ENCODE measurements at places on chromosomes 12 and 14.

DNA sequence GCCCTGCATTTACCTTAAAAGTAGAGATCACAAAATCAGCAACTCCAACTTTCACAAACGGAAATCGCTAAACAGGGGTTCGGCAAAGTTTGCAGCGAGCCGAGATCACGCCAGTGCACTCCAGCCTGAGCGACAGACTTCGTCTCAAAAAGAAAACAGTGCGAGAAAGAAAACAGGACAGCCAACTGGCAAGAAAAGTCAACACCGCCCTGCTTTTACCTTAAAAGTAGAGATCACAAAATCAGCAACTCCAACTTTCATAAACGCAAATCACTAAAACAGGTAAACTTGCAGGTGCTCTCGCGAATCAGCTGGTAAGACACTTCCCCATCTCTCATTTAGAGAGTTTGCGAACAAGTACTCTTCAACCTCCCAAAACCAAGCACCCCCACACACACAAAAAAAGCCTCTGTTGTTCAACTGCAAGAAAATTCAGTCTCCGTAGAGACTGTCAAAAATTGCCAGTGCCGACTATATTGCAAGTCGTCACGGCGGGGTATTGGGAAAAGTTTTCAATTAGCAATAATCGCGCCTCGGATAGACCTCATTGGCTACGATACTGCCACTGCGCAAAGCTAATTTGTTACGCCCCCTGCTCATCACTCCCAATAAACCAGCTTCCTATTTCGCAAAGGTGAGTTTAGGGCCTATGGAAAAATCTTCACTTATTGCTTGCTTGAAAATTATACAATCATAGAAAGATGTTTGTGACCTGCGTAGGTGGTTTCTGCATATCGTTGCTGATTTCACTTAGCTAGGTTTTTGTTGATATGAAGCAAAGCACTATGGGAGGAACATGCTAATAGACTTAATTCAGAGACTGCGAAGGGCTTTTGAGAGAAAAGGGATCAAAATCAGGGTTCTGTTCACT, at the start of gene RNU4-1:
RNU4-1 (minus strand) TSS at position 577 of the 871 bp plus-strand sequence.
- peak; percentile 89 for DNase-seq
- H3K27me3 ChIP-seq: no peaks in the 10 kb centered on the region
- H3K4me1 ChIP-seq: peaks cover 8% of the 10 kb centered on the region
- no peak within 1 kb of the TSS for H3K27ac ChIP-seq
- H3K36me3 ChIP-seq: no peaks in the 10 kb centered on the region
- no peak within 1 kb of the TSS for H3K4me3 ChIP-seq

- peaks cover 6% of the 10 kb centered on the region for H3K36me3 ChIP-seq
- H3K27ac ChIP-seq: no peak overlapping the region
- no peaks in the 10 kb centered on the region for H3K27me3 ChIP-seq
- no peak for DNase-seq
- peaks cover 80% of the 10 kb centered on the region for H3K4me1 ChIP-seq
- no peak overlapping the region for H3K4me3 ChIP-seq
Observed at GRCh38 chr12:57832966-57833365, 13.6 kb downstream of the CTDSP2 start.

DNA sequence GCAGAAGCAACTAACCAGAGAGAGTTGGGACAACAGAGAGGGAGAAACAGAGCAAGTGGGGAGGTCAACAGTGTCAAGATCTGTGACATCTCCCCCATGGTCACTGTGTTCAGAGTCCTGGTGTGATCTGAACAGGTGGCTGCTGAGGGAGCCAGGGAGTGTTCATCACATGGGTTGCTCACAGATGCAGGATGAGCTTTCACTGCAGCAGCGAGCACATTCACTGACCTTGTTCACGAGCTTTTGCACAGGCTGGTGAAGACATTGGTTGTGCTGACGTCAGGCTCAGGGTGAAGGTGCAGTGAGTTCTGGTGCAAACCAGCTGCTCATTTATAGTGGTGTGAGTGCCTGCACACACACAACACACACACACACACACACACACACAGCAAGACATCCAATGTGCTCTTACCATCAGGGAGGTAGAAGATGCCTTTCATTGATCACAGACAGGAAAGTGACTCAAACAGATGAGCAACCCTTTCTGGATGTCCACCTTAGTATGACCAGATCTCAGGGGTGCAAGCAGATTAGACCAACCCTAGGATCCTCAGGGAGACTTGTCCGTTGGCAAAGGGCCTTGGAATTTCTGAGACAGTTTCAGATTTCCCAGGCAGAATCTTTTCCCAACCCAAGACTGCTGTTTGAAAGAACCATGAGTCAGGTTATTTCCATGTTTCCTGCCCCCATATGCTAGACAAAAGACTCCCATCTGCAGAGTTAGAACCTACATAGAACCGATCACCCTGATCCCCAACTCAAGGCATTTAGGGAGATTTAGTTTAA, 44.3 kb upstream of the OR10AD1 start:
- no peak overlapping the region for H3K27ac ChIP-seq
- H3K4me1 ChIP-seq: no peaks in the 10 kb centered on the region
- no peak for DNase-seq
- H3K4me3 ChIP-seq: no peak overlapping the region

GRCh38 chr14:21912367-21912766, 238.7 kb upstream of the OR4E1 start:
- no peak overlapping the region for H3K27ac ChIP-seq
- peaks cover 7% of the 10 kb centered on the region for H3K27me3 ChIP-seq
- no peak for DNase-seq
- no peak overlapping the region for H3K4me3 ChIP-seq
- H3K36me3 ChIP-seq: no peaks in the 10 kb centered on the region
- H3K4me1 ChIP-seq: peaks cover 7% of the 10 kb centered on the region

GRCh38 chr12:30201301-30202160, 417.8 kb upstream of the TMTC1 start:
- H3K4me1 ChIP-seq: no peaks in the 10 kb centered on the region
- H3K4me3 ChIP-seq: no peak overlapping the region
- no peaks in the 10 kb centered on the region for H3K36me3 ChIP-seq

DNA sequence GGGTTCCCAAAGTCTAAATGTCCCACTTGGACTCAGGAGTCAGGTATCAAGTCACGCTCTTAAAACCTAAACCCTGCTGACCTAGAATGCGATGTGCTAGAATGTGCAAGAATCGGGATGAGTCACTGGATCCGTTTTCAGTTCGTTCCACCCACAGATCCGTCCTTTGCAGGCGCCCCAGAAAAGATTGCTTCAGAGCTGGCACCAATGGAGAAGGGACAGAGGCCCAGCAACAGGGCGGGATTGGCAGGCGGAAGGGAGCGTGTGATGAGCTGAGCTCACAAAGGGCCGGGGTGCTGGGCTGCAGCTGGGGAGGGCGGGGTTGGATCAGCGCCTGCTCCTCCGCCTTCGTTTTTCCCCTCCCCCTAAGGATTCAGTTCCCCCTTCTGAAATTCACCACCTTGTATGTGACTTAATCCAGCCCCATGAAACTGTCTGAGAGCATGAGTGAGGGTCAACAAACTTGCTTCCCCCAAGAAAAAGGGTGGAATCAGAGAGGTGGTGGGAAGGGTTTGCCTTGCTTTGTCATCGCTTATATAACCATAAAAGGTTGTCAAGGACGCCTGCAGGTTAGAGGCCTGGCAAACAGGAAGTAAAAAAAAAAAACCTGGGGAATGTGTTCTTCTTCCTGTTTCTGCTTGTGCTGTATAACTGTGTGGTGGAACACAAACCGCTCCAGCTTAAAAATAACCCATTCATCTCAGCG, 2.8 kb upstream of the UBC start:
- peaks cover 99% of the 10 kb centered on the region for H3K4me1 ChIP-seq
- peak overlapping the region; percentile 81 for H3K4me3 ChIP-seq
- DNase-seq: peak; percentile 94
- peaks cover 33% of the 10 kb centered on the region for H3K36me3 ChIP-seq
- H3K27me3 ChIP-seq: peaks cover 8% of the 10 kb centered on the region

GRCh38 chr12:11669348-11669747, 19.9 kb downstream of the ETV6 start:
- H3K27me3 ChIP-seq: no peaks in the 10 kb centered on the region
- H3K4me3 ChIP-seq: no peak overlapping the region
- no peak overlapping the region for H3K27ac ChIP-seq
- peaks cover 88% of the 10 kb centered on the region for H3K4me1 ChIP-seq

DNA sequence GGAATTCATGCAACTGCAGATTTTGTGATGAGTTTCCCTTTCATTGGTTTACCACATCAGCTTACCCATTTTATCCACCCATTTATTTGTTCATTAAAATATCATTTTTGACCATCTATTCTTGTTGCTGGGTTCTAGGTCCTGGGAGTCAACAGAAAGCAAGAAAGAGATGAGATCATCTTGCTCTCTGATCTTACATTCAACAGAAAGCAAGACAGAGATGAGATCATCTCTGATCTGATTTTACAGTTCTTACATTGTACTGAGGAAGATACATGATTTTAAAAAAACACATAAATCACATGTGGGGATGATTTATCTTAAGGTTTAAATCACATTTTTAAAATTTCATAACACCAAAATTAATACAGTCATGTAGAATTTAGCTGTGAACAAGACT, 2.3 kb downstream of the TAS2R46 start:
- no peak overlapping the region for H3K27ac ChIP-seq
- no peak overlapping the region for H3K4me3 ChIP-seq
- no peaks in the 10 kb centered on the region for H3K27me3 ChIP-seq
- H3K4me1 ChIP-seq: peaks cover 20% of the 10 kb centered on the region
- H3K36me3 ChIP-seq: peaks cover 17% of the 10 kb centered on the region
- DNase-seq: no peak

DNA sequence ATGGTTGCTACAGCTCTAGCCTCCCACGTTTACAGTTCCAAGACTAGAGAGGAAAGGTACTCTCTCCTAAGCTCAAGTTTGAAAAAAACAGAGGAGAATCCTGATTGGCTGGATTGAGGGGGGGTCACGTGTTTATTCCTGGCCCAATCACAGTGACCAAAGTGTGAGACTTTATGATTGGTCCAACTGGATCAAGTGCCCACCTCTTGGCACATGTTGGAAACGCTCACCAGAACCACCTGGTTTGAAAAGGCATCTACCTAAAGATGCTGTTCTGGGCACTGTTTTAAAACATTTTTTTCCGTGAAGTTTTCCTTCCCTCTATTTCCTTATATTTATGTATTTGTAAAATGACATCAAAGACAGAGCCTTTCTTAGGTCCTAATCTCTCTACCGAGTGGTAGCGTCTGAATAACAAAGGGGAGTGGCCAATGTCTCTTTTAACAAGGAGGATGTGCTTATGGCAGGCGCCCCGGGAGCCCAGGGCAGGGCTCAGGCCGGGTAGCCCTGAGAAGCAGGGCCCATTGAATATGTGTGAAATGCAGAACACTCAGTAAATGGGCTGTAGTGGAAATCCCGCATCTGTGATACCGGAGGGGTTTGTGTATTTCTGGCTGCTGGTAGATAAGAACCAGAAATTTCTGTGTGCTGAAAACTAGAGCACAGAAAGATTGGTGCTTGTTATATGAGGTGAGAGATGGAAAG, 146.2 kb downstream of the ATP23 start:
- peaks cover 18% of the 10 kb centered on the region for H3K27me3 ChIP-seq
- no peak overlapping the region for H3K4me3 ChIP-seq
- no peak for DNase-seq
- H3K4me1 ChIP-seq: no peaks in the 10 kb centered on the region

DNA sequence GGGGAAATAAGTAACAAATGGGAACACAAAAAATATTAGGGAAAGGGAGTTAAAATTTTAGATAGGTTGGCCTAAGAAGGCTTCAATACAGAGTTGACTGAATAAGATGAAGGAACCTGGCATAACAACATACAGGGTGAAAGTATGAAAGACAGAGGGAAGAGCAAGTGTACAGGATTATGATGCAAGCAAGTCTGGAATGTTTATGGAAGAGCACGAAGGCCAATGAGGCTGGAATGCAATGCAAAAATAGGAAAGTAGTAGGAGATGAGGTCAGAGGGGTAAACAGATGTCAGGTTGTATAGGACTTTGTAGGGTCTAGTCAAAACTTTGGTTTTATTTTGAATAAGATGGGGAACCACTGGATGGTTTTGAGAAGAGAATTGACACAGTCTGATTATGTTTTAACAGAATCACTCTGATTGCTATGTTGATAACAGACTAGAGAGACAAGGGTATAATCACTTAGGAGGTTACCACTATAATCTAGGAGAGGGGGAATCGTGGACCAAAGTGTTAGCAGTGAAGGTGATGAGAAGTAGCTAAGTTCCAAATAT, 96.8 kb downstream of the OSBPL8 start:
- no peak overlapping the region for H3K4me3 ChIP-seq
- DNase-seq: no peak
- H3K27me3 ChIP-seq: no peaks in the 10 kb centered on the region
- no peak overlapping the region for H3K27ac ChIP-seq
- H3K36me3 ChIP-seq: peaks cover 3% of the 10 kb centered on the region

GRCh38 chr12:111443586-111443985, 37.9 kb downstream of the SH2B3 start:
- H3K27me3 ChIP-seq: no peaks in the 10 kb centered on the region
- H3K36me3 ChIP-seq: peaks cover 47% of the 10 kb centered on the region

GRCh38 chr14:99039331-99040041, 232.5 kb downstream of the BCL11B start:
- H3K27me3 ChIP-seq: peaks cover 11% of the 10 kb centered on the region
- no peak overlapping the region for H3K27ac ChIP-seq
- no peak overlapping the region for H3K4me3 ChIP-seq
- no peaks in the 10 kb centered on the region for H3K4me1 ChIP-seq
- H3K36me3 ChIP-seq: no peaks in the 10 kb centered on the region

- H3K27me3 ChIP-seq: no peaks in the 10 kb centered on the region
- H3K4me3 ChIP-seq: peak overlapping the region; percentile 45
- peaks cover 58% of the 10 kb centered on the region for H3K4me1 ChIP-seq
- peaks cover 2% of the 10 kb centered on the region for H3K36me3 ChIP-seq
- peak; percentile 20 for DNase-seq
Observed at GRCh38 chr12:64665514-64665913, 55.2 kb downstream of the RASSF3 start.

DNA sequence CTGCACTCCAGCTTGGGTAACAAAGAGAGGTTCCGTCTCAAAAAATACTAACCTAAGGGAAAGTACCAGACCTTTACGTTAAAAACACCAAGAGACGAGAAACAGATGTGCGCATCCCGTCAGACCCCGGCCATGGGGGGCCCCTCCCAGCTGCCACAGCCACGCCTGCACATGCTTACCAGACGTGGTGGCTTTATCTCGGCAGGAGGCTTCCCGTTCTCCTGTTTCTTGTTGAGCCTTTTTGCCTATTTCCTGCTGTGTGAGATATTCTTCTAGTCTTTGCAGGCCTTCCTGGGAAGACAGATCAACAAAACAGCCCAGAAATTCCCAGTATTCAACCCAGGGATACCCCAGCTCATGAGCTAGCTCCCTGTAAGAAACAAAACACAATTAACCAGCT, 23.6 kb downstream of the PGAM5 start:
- H3K27me3 ChIP-seq: no peaks in the 10 kb centered on the region
- no peak overlapping the region for H3K27ac ChIP-seq
- H3K4me1 ChIP-seq: peaks cover 9% of the 10 kb centered on the region
- H3K36me3 ChIP-seq: peaks cover 68% of the 10 kb centered on the region
- no peak for DNase-seq

- H3K4me1 ChIP-seq: peaks cover 60% of the 10 kb centered on the region
- peak overlapping the region; percentile 81 for H3K27ac ChIP-seq
- peaks cover 3% of the 10 kb centered on the region for H3K36me3 ChIP-seq
- no peaks in the 10 kb centered on the region for H3K27me3 ChIP-seq
- peak; percentile 8 for DNase-seq
Observed at GRCh38 chr12:107492393-107493134, 193.0 kb upstream of the PWP1 start.

GRCh38 chr12:5633106-5633505, 201.2 kb downstream of the NTF3 start:
- no peak overlapping the region for H3K4me3 ChIP-seq
- no peak overlapping the region for H3K27ac ChIP-seq
- H3K27me3 ChIP-seq: peaks cover 17% of the 10 kb centered on the region
- no peaks in the 10 kb centered on the region for H3K4me1 ChIP-seq

- DNase-seq: no peak
- no peaks in the 10 kb centered on the region for H3K27me3 ChIP-seq
- H3K4me3 ChIP-seq: no peak overlapping the region
- H3K27ac ChIP-seq: no peak overlapping the region
- H3K4me1 ChIP-seq: no peaks in the 10 kb centered on the region
- no peaks in the 10 kb centered on the region for H3K36me3 ChIP-seq
Observed at GRCh38 chr14:83594874-83595273, 1935.1 kb upstream of the FLRT2 start.

Measured in stimulated activated naive B cell treated with anti-CD40 and anti-IgM and Interleukin-4, amounts not matched to agents 10 μg/mL and 1 μg/mL and 100 μg/mL, for 72 hours (primary cell).